ENCODE measurements at places on chromosomes 5 and 9.
A peak's percentile ranks its signal among the peaks of the same experiment; 100 is the strongest.

DNA sequence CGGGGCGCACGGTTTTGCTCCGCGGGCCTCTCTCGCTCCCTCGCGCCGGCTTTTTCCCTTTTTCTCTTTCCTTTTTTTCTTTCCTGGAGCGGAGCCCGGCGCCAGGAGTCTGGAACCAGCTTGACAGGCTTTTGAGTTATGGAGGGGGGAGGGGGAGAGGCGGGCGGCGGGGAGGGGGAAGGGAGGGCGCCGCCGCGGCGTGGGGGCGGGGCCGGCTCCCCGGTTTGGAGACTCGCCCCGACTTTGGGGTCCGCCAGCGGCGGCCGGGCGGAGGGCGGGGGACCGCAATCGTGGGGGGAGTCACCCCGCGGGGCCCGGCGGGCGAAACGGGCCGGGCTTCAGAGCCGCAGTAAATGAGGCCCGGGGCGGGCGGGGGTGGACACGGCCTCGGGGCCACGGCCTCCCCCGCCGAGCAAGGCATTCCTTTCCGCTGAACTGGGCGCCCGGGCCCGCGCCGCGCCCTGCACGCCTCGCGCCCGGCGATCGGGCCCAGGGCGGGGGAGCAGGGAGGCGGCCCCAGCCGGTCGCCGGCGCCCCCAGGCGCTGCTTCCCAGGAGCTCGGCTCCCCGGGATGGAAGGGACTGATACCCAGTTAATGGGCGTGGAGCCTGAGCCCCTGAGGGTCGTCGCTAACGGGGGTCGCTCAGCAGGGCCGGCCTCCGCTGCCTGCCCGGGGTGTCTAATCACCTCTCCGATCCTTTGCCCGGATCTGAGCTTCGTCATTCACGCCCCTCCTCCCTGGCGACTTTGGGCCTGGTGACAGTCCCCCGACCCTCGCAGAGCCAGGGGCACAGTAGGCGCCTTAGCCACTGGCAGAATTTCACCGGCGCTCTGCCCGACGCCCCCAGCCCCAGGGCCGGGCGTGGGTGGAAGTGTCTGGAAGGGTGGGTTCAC is 138.1 kb downstream of the C9orf50 start:
- no peak for DNase-seq

GRCh38 chr9:137383081-137383783 is 39.7 kb downstream of the EXD3 start:
- no peak for DNase-seq

DNA sequence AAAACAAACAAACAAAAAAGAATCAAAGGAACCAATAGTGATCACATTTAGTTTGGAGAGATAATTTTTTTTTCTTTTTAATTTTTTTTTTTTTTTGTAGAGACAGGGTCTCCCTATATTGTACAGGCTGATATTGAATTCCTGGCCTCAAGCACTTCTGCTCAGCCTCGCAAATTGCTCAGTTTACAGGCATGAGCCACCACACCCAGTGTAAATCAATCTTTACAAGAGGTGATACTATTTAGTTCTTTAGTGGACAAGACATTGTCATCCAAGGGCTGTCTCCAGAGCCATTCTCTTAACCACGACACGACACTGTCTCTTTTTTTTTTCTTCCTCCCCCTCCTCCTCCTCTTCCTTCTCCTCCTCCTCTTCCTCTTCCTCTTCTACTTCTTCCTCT is 29.6 kb downstream of the ERAP2 start:
- DNase-seq: no peak

DNA sequence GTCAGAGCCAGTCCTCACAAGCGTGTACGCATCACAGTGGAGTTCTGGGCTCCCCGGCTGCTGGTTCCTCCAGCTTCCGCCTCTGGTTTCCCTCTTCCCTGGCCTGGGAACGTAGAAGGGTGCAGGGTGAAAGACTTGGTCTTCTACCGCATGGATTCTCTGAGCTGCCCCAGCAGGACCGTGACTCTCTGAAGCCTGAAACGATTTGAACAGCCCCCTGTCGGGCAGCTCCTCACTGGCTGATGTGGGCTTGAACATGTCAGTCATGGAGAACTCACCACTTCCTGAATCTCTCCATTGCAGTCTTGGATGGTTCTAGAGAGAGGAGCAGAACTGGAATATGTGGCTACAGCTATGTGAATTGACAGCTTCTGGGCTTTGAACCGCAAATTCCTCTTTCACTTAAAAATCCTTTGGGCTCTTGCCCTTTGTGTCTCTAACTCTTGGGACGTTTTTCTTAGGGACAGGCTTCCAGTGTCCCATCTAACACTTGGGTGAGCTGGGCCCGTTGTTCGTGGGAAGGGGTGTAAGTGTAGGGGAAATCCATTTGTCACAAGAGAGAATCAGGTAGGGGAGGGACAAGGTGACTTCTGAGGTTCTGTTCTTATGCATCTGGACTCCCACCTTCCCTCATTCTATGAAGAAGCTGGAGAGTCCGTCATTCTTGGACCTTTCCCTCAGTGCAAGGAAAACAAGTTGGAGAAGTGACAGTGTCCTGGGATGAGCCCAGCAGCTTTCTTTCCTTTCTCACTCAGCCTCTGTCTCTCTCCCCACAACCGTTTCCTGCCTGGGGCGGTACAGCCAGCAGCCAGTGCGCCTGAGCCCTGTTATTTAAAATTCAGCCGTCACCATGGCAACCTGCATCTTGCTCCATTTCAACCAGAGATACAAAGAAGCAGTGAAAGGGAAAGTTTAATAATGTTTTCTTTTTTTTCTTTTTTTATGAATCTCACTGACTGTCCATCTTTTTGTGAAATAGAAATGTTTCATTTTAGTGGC is 84.7 kb downstream of the PTTG1 start:
- DNase-seq: peak; percentile 43

- DNase-seq: no peak
These were observed 8.9 kb downstream of the ATG10 start for GRCh38 chr5:81980598-81981260.

DNA sequence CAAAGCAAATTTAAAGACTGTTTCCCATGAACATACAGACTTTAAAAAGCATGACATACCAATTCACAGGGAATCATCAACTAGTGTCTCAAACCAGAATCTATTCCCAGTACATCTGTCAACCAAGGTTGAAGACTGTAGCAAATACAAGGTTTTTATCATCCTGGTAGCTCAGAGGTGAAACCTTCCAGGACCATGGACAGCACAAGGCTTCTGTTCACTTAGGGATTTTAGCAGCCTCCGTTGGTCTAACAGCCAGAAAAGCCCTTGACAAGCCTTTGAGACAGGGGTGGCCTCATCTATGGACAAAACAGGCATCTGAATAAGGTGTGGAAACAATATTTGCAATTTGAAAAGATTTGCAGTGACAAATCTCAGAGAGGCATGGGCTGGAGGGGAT is 119.0 kb downstream of the TRIM32 start:
- DNase-seq: no peak

- DNase-seq: no peak
These were observed 32.9 kb downstream of the FCHO2 start for GRCh38 chr5:72988769-72989168.

DNA sequence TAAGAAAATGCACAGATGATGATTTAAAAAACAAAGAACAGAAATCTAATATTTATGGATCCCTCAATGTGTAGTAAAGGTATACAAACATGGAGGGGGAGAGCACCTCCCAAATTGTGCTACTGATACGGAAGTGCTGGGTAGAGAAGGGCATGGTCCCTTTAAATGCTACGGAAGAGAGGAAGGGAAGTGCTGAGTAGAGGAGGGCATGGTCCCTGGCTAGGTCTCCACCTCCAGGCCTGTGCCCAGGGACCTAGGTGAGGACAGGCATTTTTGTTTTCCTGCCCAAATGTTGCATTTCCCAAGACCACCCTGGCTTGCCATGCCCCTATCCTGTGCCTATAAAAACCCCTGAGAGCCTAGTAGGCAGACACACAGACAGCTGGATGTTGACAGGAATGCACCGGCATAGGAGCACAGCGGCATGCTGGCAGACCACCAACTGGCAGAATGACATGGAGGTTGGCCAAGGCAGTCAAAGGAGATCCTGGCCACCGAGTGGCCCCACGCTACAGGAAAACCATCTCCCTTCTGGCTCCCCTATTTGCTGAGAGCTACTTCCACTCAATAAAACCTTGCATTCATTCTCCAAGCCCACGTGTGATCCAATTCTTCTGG is 62.1 kb upstream of the SPDL1 start:
- DNase-seq: no peak

DNA sequence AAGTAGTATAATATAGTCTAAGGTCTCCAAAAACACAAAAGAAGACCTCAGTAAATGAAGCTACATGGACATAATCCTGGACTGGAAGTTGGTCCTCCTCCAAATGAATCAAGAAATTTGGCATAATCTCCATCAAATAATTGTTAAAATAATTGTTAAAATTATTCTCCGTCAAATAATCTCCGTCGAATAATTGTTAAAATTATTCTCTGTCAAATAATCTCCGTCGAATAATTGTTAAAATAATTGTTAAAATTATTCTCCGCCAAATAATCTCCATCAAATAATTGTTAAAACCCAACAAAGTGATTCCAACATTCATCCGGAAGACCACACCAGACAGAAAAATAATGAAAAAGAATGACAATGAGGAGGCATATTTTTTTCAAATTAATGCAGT is 130.6 kb downstream of the ADAMTS2 start:
- no peak for DNase-seq

- DNase-seq: no peak
These were observed 120.4 kb downstream of the SPATA31D1 start for GRCh38 chr9:82108941-82109340.

GRCh38 chr5:149517461-149518122 is 33.6 kb downstream of the CSNK1A1 start:
- no peak for DNase-seq

GRCh38 chr5:155103146-155103545 is 89.6 kb downstream of the KIF4B start:
- no peak for DNase-seq

DNA sequence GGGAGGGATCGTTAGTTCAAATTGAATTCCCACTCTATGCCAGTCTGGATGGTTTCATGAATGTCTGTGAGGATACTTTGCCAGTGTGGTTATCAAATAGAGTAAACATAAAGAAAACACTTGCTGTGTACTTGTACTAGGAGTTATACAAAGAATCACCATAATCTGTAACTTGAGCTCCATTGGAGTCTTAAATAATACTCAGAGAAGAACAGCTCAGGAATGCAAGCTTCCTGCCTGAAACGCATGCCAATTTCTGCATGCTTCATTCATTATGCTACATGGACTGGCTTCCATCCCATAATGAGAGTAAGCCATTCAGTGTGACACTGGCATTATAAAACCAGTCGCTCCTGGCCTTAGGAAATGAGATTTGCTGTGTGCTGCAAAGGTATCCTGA is 351.4 kb downstream of the SEMA5A start:
- DNase-seq: no peak

DNA sequence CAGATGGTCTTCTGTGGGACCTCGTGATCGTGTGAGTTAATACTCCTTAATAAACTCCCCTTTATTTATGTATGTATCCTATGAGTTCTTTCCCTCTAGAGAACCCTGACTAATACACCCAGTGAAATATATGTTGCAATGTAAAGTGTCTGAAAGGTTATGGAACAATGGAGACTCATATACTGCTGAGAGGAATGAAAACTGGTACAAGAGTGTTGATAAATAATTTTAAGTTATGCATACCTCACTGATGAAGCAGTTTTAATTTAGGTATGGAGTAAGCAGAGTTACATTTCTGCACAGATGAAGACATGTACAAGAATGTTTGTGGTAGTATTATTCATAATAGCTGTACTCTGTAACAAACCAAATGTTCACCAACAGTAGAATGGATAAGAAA is 438.3 kb downstream of the TAF11L14 start:
- no peak for DNase-seq

DNA sequence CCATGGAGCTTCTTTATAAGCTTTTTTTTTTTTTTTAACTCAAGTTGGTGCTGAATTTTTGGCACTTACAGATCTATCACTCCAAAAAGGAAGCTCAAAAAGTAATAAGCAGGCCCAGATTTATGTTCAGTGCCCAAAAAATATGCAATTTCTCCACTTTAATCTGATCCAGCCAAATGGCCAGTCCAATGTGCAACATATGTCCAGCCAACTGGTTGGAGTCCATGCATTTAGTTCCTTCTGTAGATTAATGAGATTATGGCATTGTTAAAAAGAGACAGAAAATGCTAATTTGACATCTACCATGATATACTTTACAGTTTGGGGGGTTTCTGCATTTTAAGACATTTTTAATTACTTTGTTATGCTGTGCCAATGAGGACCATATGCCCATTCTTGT is 129.5 kb downstream of the SLC1A3 start:
- no peak for DNase-seq

DNA sequence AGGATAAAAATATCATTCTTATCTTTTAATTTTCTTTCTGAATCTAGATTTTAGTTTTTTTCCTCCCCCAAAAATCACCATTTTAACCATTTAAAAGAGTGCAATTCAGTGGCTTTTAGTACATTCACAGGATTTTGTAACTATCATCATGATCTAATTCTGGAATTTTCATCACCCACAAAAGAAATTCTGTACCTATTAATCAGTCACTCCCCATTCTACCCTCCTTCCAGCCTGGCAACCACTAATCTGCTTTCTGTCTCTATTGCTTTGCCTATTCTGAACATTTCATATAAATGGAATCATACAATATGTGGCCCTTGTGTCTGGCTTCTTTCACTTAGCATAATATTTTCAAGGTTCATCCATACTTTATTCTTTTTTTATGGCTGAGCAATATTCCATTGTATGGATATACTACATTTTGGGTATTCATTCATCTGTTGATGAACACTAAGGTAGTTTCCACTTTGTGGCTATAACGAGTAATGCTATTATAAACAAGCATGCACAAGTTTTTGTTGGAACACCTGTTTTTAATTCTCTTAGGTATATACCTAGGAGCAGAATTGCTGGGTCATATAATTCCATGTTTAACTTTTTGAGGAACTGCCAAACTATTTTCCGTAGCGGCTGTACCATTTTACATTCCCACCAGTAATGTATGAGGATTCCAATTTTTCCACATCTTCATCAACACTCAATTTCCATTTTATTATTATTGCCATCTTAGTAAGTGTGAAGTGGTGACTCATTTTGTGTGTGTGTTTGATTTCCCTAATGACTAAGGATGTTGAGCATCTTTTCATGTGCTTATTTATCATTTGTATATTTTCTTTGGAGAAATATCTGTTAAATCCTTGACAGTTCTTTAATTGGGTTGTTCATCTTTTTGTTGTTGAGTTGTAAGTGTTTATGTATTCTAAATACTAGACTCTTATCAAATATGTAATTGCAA is 340.3 kb downstream of the CWC27 start:
- DNase-seq: no peak

- no peak for DNase-seq
These were observed 8.3 kb downstream of the UGCG start for GRCh38 chr9:111904891-111905291.
